ENCODE measurements at places on chromosomes 3 and 15.

DNA sequence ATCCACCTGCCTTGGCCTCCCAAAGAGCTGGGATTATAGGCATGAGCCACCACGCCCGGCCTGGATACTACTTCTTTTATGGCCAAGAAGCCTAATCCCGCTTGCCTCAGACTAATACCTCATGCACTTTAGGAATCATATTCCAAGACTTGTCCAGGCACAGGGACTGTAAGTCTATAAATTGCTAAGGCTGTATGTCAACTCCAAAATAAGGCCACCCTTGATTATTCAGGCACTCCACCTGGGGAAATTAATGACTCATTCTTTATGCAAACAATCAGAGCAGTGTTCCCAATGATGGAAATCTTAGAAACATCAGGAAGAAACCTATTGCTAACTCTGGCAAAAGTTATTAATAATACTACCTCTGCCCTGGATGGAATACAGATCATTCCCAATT, 98.4 kb downstream of the ERC2 start:
- no peak for DNase-seq

- no peak for DNase-seq
Observed at GRCh38 chr15:72511536-72511935, 37.4 kb downstream of the ARIH1 start.

DNA sequence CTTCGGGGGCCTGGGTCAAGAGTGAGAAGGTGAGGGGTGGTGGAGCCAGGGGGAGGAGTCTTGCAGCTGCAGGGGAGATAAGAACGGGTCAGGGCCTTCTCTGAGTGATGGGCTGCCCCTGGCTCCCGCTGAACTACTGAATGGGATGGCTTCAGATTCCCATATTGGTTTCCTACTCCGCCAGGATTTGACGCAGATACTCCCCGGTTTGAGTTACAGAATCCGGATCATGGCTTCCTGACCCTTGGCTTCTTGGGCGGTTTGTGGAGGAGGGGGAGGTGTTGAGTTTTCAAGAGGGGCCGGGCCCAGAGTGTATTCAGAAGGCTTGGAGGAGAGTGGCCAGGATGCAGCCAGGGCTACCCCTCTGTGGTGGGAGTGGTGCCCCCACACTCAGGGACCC, 119.9 kb upstream of the ATP2B2 start:
- no peak for DNase-seq

DNA sequence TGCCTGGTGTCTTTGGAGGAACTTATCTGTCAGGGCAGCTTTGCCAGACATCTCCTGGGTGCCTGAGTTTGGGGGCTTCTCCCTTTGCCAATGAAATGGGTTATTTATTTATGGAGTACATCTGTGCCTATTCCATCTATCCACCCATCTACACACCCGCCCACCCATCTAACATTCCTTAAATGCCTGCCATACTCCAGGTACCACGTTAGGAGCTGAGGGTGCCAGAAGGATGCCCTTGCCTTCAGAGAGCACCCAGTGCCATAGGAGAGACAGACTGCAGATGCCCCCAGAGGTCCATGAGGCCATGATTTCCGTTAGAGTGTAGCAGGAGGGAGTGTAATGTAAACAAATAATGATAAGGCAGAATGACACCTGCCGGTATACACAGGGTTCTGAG, 21.8 kb upstream of the KIF23 start:
- no peak for DNase-seq

- no peak for DNase-seq
Observed at GRCh38 chr3:463252-464192, 267.0 kb downstream of the CHL1 start.

DNA sequence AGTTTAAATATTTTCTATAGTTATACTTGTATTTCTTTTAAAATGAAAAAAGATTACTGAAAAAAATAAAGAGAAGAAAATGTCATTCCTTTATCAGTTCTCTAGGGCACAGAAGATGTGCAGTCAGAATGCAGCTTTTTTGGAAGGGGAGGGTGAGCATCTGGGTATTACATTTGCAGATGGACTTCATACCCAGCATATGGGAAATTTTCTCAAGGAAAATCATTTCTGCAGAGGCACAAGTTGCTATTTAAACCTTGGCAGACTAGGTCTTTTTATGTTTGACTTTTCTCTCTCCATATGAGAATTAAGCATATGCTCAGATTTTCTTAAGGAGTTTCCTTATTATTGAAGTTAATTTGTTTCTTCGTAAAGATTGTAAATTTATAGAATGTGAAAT, 39.5 kb upstream of the ZNF385D start:
- DNase-seq = no peak

DNA sequence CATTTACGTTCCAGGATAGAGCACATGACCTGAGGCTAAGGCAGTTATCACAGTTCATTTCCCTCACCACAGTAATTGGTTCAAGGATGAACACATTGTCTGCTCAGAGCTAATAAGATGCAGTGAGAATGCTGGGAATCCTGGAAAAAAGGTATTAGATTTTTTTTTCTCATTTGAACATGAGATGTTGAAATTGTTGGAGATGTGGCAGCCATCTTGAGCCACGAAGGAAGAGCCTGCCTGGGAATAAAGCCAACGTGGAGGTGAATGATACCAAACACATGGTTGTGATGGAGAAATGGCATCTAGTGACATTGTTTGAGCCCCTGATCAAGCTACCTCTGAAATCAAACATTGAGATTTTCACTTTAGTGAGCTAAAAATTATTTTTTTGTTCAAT, 16.0 kb upstream of the STT3B start:
- DNase-seq = no peak

GRCh38 chr15:92900731-92901071, 577 bp downstream of the CHD2 start:
- DNase-seq = no peak

DNA sequence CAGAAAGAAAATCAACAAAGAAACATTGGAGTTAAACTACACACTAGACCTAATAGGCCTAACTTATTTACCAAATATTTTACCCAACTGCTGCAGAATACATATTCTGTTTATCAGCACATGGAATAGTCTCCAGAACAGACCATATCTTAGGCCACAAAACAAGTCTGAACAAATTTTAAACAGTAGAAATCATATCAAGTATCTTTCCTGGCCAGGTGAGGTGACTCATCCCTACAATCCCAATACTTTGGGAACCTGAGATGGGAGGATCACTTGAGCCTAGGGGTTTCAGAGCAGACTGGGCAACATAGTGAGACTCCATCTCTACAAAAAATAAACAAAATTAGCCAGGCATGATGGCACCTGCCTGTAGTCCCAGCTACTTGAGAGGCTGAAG, 18.1 kb upstream of the KPNA4 start:
- DNase-seq = no peak

GRCh38 chr3:194285024-194285849, 65.9 kb downstream of the CPN2 start:
- DNase-seq = no peak

DNA sequence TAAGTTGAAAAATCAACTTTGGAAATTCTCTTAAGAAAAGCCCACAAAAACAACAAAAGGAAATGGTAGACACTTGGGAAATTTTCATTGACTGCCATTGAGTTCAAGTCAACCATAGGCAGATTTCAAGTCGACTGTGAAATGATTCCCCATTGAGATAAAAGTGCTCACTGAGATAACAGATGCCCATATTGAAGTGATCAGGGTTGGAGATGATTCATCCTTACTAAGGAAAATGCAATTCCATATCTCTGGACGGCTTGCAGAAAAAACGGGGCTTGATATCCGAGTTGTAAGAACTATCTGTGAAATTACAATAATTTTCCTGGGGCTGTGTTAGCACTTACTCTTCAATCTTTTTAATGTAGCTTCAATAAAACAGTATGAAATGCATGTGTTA, 373.1 kb upstream of the THRB start:
- no peak for DNase-seq

GRCh38 chr15:58777107-58777506, 6.0 kb downstream of the MINDY2 start:
- no peak for DNase-seq

GRCh38 chr3:111690242-111690641, 95.1 kb upstream of the ZBED2 start:
- no peak for DNase-seq

- no peak for DNase-seq
Observed at GRCh38 chr15:51229907-51230330, 108.5 kb downstream of the CYP19A1 start.

DNA sequence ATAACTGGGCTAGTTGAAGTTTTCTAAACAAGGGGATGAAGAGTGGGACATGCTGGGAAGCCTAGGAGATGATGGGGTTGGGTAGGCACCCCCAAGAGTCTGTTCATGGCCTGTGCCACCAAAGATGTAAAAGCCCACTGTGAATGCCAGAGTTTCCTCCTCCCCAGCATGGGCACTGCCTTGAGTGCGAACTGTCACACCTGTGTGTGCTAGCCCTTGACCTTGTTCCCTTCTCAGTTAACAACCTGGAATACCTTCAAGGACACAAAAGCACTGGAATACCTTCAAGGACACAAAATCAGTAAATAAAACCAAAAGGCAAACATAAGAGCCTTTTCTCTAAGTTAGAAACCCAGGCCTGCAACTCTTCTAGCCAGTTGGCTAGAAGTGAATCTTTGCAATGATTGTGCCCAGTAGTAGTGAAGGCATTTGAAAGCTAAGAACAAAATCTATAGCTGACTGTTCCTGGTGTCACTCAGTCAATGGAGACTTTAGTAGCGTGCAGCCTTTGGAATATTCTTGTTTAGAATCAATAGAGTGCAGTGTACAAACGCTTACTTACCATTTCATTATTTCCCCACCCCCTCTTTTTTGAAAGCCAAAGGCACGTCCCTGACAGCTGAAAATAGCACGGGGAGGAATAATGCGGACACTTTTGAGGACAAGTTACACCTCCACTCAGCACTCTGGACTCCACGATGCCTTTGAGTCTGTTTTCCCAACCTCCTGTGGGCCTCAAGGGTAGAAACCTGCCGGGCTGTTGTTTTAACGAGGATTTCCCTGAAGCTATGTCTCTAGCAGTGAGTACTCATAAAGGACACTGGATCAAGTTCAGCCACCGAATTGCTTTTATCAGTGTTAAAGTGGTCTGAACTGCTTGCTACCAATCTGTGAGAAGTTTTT, 24.2 kb downstream of the PSMD6 start:
- DNase-seq = no peak

DNA sequence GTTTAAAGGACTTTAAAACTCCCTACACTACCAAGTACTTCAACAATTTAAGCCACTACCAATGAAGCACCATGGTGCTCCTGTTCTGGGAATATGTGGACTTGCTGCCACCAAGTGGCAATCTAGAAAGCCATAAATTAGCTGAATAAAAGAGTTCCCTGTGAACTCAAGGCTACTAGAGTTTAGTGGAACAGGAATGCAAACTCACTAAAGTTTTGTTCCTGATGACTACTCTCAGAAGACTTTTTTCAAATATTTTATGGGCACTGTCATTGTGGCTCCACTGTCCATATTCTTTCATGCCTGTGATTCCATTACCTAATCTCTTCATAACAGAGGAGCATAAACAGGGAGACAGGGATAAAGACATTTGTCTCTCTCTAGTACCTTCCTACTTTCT, 63.9 kb downstream of the TMCC1 start:
- DNase-seq = no peak

- no peak for DNase-seq
Observed at GRCh38 chr3:176579711-176580185, 617.5 kb downstream of the TBL1XR1 start.

DNA sequence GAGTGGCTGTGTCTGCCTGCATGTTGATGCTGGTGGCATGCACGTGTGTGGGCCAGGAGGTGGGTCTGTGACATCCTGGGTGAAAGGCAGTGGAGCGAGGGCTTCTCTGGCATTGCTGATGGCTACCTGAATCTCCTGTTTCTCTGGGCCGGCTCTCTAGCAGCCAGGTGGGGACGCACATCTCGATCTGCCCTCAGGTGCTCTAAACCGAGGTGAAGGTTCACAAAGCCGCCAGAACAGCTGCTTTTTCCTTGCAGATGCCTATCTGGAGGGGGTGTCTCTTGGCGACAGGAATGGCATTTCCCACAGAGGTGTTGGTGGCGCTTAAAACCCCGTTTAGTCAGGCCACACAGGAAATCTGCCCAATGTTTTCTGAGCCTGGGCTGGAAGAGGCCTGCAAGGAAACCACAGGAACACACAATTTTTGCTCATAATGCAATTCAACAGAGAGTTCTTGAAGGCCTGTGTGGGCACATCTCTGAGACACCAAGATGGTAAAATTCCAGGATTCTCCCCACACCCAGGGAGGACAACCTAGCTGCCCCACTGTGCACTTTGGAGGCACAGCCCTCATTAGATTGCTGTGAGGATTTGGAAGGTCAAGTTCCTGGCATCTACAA, 11.9 kb downstream of the TMEM158 start:
- no peak for DNase-seq

GRCh38 chr3:6821411-6821810, 39.5 kb upstream of the GRM7 start:
- DNase-seq = no peak

DNA sequence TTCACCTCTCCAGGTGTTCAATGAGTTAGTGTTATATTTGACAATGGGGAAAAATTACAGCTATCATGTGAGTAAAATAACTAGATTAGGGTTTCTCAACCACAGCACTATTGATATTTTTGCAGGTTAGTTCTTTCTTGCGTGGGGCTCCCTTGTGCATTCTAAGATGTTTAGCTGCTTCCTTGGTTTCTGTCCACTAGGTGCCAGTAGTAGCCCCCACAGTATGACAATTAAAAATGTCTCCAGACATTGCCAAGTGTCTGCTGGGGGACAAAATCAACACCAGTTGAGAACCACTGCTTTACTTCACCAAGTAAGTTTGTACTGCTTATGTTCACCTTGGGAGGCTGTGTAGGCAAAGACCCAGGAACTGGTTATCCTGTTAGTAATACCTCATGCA, 618.7 kb downstream of the EDEM1 start:
- no peak for DNase-seq

- no peak for DNase-seq
Observed at GRCh38 chr3:101791778-101792177, 12.8 kb downstream of the NXPE3 start.

GRCh38 chr15:58724466-58724865, 25.0 kb downstream of the ADAM10 start:
- DNase-seq = no peak

- DNase-seq = no peak
Observed at GRCh38 chr3:27633224-27633545, 88.9 kb downstream of the EOMES start.

- no peak for DNase-seq
Observed at GRCh38 chr15:41892621-41893421, 1.0 kb downstream of the SPTBN5 start.

DNA sequence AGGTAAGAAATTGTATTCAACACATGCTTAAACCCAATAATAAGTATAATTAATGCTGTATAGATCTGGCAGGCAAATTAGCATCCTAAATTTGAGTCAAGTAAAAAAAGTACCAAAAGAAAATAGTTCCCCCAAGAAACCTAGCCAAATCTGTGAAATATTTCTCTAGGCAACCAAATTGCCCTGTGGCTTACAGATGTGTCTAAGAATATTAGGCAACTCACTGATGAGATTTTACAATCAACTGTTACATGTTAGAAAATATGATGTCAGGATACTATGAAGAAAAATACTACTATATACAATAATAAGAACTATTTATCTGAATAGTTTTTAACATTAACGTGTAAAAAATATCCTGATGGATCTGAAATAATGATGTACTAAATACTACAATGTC, 397.1 kb downstream of the TIGIT start:
- DNase-seq = no peak
